ENCODE measurements at places on chromosomes 3 and 15. TPM values are rescaled to one million over a fixed set of nuclear protein-coding genes. Genes with fewer than 3 reads are reported as not detected.

INSYN1 gene
- 0.43 TPM for total RNA-seq

CSTA gene
- not detected for total RNA-seq

TRH gene
- not detected for total RNA-seq

FBXO40 gene
- total RNA-seq, result not detected

ATP13A5 gene
- total RNA-seq, result not detected

RASL12 gene
- not detected for total RNA-seq

CISH gene
- total RNA-seq, result 0.11 TPM

SKOR1 gene
- 0.11 TPM for total RNA-seq

RUBCN gene
- 5.6 TPM for total RNA-seq

ITIH4 gene
- 0.43 TPM for total RNA-seq

SYNPR gene
- not detected for total RNA-seq

VEPH1 gene
- total RNA-seq, result 0.86 TPM

P3H2 gene
- total RNA-seq, result 15.8 TPM

LMAN1L gene
- total RNA-seq, result not detected

CCR9 gene
- total RNA-seq, result not detected

PAQR5 gene
- not detected for total RNA-seq

PLCB2 gene
- total RNA-seq, result not detected

ANKUB1 gene
- not detected for total RNA-seq

ECE2 gene
- not detected for total RNA-seq

CPN2 gene
- not detected for total RNA-seq

GOLGA8J gene
- total RNA-seq, result not detected

DNAH12 gene
- under 0.01 TPM for total RNA-seq

PTPN9 gene
- total RNA-seq, result 19.6 TPM

DUOX1 gene
- not detected for total RNA-seq

C3orf85 gene
- not detected for total RNA-seq

IL17RE gene
- total RNA-seq, result 0.09 TPM

CTXN2 gene
- total RNA-seq, result not detected

WDR82 gene
- 96.0 TPM for total RNA-seq

SOX14 gene
- not detected for total RNA-seq

ZBTB47 gene
- total RNA-seq, result 21.8 TPM

ACTC1 gene
- not detected for total RNA-seq

TP63 gene
- total RNA-seq, result not detected

PPCDC gene
- total RNA-seq, result 6.4 TPM

SEMA3F gene
- total RNA-seq, result 14.2 TPM

DZIP1L gene
- 2.7 TPM for total RNA-seq

TNFAIP8L3 gene
- 127 TPM for total RNA-seq

SYNM gene
- 86.0 TPM for total RNA-seq

GHSR gene
- total RNA-seq, result not detected

CD96 gene
- total RNA-seq, result not detected

CPNE9 gene
- not detected for total RNA-seq

NR1I2 gene
- not detected for total RNA-seq

KBTBD8 gene
- total RNA-seq, result 1.9 TPM

TIMP4 gene
- 0.26 TPM for total RNA-seq

GPR149 gene
- not detected for total RNA-seq

SERPINI1 gene
- total RNA-seq, result 1.4 TPM
